Daoy (cell line): ENCODE measurements at places on chromosomes 7 and 10.
A peak's percentile ranks its signal among the peaks of the same experiment; 100 is the strongest.

DNA sequence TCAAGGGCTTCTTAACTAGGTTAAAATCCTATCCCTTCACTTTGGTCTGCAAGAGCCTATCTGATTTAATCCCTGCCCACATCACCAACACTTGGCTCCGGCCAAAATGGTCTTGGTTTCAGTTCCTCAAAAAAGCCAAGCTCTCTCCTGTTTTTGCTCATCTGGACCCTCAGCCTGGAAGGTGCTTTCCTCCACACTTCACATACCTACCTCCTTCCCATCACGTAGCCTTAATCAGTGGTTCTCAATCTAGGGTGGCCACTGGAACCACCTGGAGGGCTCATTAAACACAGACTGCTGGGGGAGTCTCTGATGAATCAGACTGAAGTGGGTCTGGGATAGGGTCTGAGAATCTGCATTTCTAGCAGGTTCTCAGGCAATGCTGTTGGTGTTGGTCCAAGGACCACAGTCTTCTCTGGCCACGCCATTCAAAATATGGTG, 227.0 kb upstream of the AOAH start:
- DNase-seq, result no peak

GRCh38 chr10:63713191-63714144, 192.3 kb downstream of the REEP3 start:
- DNase-seq, result peak; percentile 72

- peak; percentile 43 for DNase-seq
Observed at GRCh38 chr7:138388673-138389491, 71.2 kb upstream of the TRIM24 start.

GRCh38 chr7:95027234-95027872, 120.0 kb downstream of the PPP1R9A start:
- no peak for DNase-seq

DNA sequence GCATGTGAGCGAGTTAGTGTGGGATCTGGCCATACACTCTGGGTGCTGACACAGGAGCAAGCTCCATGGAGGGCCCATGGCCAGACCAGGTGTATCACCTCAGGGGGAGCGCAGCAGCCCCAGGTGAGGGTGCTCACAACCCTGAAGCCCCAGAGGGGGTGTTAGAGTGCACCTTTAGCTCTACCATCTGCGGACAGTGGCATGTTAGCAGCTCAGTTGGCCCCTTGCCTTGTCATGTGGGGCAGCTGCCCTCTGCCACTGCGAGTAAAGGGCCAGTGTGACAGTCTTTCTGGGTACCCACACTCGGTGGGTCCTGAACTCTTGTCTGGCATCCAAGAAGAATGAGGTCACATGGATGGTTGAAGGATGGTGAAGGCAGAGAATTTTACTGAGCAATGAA, 600.2 kb downstream of the SORCS3 start:
- DNase-seq, result no peak

- no peak for DNase-seq
Observed at GRCh38 chr7:127365164-127365956, 27.1 kb downstream of the ZNF800 start.

DNA sequence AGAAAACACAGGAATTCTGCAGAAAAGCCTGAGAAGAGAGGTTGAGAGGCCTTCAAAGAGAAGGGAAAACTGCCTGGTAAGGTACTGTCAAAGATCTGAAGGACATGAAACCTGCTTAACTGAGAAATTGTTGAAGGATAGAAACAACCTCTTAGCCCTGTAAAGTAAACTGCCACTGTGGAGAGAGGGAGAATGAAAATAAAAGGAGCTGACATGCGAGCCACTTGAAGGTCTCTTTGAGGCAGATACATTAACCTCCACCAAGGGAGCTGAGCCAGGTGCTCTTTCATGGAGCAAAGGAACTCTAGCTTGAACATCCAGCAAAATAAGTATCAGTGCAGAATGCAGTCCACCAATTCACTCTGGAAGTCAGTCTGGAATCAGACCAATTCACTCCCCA, 108.8 kb upstream of the FEZF1 start:
- DNase-seq, result no peak

GRCh38 chr10:74058071-74058470, 60.2 kb downstream of the VCL start:
- no peak for DNase-seq

DNA sequence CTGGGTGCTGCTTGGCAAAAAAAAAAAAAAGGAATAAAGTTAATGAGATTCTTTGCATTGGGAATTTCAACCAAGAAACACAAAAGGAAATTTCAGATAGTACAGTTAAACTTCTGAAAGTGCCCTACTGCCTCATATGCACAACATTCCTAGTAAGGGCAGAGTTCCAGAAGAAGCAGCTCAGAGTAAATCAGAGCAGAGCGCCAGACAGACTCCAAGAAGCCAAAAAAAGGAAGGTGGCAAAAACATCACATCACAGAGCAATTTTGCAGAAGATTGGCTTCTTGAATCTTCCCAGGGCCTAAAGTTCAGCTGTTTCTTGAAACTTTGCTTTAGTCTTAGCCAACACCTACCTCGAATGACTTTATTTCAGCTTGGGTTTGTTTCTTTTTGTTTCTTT, 544.1 kb downstream of the XPNPEP1 start:
- no peak for DNase-seq

- DNase-seq, result no peak
Observed at GRCh38 chr7:92848851-92849250, 12.5 kb upstream of the CDK6 start.

- peak; percentile 57 for DNase-seq
Observed at GRCh38 chr7:23468526-23469149, 1.7 kb downstream of the IGF2BP3 start.

DNA sequence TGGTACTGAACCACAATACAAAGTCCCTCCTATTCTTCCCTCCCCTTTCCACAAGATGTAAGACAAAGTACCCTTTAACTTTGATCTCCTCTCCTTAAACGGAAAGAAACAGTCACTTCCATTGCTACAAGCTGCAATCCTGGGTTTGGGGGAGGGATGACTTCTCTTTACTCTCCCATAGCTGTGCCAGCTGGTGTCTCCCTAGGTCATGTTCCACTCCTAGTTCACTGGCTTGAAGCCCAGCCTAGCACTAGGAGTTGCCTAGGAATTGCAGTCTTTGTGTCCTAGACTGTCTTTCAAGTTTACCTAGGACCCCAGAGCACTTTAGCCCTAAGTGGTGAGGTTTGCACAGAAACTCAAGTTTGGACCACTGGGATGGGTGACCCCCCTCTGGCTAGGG, 311.1 kb downstream of the HPSE2 start:
- DNase-seq, result no peak

GRCh38 chr7:16211402-16211925, 209.9 kb downstream of the CRPPA start:
- no peak for DNase-seq

DNA sequence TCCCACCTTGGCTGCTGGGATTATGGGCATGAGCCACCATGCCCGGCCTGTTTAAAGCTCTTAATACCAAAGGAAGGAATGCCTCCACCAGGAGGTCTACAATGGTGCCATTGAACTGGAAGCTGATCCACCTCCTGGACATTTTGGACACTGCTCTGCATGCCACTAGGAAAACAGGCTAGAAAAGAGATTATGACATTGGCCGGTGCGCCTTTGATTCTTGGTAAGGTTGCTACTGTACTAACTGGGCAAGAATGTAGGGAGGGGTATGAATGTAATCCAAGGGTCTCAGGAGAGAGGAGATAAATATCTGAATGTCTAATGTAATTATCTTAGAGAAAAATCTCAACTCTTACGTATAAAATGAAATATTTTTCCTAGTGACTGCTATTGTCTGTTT, 21.7 kb upstream of the TSGA13 start:
- no peak for DNase-seq

DNA sequence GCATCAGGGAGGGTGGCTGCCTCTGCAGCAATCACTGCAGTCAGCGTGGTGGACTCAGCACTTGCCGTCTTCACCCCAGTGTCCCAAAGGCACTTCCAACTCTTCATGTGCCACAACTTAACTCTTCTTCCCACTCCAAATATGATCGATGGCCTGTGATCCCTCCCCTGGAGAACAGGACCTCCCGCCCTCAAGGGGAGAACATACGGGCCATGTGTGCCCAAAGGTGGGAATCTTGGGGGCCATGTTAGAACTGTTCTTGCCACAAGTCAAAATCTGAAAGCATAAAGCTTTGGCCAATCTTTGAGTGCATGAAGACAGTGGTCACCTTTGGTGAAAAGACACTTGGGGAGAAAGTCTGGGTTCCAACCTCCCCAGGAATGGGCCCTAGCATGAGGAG, 368.5 kb upstream of the MGMT start:
- DNase-seq, result no peak

- no peak for DNase-seq
Observed at GRCh38 chr7:157612664-157613561, 276.1 kb downstream of the DNAJB6 start.

GRCh38 chr10:78656417-78657162, 412.2 kb upstream of the ZMIZ1 start:
- DNase-seq, result no peak

DNA sequence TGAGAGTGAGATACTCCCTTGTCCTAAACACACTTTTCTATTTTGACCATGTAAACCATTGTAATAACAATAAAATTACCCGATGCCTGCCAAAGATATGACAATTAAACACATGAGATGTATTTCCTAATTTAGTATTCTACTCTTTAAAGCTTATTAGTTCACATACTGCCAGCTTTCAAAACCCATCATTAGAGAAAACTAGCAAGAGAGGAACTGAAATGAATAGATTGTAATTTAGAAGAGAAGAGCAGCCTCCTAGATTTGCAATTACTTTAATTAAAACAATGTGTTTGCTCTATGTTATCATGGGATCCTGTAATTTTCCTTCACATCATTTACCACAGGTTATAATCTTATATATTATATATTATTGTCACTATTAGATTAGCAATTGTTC, 428.2 kb downstream of the THSD7A start:
- DNase-seq, result no peak

GRCh38 chr10:97107551-97107950, 78.2 kb downstream of the SLIT1 start:
- no peak for DNase-seq

DNA sequence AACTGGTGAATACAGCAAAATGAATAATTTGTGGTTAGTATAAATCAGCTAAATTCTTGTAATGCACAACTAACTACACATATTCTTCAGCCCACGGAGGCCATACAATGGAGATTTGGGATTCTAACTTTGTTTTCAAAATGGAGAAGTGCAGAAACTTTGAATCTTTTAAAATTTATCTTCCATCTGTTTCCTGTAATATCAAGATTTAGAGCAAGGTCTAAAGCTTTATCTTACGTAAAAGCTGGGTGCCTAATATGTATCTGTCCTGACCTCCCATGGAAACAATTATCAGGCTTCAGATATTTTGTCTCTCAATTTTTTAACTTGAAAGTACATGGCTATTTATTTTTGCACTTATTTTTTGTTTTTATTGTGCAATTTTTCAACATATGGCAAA, 5.0 kb upstream of the AHR start:
- no peak for DNase-seq

GRCh38 chr7:89232-90019, 102.9 kb upstream of the FAM20C start:
- peak; percentile 99 for DNase-seq

DNA sequence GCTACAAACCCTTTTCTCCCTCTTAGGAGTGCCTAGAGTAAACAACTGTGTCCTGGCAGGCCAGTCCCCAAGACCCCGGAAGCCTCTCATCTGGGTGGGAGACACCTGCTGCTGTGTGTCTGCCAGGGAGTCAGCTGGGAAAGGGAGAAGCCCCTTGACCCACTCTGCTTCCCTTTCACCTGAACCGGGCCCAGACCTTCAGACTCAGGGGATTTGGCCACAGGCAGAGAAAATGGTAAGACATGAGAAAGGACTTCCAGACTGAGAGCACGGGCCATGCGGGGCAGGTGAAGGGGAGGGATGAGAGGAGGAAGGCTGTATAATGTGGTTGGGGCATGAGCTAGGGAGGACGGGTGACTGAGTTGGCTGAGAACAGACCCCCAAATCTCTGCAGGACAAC, 36.0 kb upstream of the NPFFR1 start:
- DNase-seq, result no peak

DNA sequence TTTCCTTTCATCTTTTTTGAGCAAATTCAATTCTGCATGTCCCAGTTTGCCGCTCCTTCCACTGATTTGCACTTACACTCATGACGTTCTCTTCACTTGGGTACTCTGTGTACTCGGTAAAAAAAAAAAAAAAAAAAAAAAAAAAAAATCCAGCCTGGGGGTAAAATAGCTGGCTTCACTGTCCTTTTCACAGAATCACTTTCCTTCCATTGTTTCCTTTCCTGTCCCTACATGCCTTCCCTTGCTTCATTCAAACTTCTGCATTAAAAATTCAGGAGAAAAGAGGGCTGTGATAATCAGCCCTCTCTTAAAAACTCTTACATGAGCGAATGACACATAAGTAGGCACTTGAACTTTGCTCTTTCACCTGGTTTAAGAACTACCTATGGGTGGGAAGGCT, 8.7 kb downstream of the ANKRD1 start:
- DNase-seq, result no peak

GRCh38 chr7:135800560-135800959, 51.9 kb upstream of the FAM180A start:
- DNase-seq, result no peak

- DNase-seq, result no peak
Observed at GRCh38 chr10:3666525-3667302, 118.3 kb downstream of the KLF6 start.

DNA sequence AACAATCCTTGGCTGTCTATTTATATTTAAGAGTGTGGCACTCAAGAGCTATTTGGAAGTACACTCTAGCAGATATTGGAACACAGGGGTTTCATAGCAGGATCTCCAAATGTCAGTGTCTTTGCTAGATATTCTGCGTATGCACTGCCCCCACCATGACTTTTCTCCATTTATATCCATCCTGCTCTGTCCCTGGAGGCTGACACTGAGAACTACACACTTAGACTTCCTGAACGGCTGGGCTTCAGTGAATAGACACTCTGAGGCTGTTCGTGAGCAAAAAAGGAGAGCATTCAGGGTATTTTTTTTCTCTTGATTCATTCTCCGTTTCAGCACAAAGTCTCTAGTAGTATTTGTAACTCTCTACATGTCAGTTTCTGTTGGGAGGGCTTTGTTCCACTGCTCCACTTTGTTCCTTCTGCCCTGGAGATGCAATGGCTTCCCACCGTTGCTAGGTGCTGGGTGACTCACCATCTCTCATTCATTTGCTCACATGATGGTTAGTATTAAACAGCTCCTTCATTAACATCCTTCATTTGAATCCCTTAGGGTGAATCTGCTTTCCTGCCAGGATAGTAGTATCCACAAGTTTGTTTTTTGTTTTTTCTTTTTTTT, 155.9 kb upstream of the SLC13A1 start:
- DNase-seq, result peak; percentile 9

GRCh38 chr10:131172433-131172832, 139.1 kb downstream of the TCERG1L start:
- no peak for DNase-seq

GRCh38 chr7:112122798-112123197, 83.4 kb downstream of the DOCK4 start:
- no peak for DNase-seq
